ENCODE measurements at places on chromosomes 4 and X.

DNA sequence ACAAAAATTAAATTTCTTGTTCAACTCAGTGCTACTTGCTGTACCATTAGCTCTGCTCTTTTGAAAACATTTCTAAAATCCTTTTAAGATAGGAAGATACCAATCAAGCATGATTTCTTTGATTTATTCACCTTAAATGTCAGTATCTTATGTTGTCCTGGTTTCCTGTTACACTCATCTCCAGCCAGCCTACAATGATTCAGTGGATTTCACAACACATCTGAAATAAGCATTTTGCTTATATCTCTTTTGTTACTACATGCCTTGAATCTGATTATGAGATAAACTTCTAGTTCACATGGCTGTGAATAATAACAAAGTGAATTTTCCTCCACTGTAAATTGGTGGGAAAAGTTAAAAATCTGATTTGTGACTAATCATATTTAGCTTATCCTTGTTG is 112.5 kb upstream of the BMP3 start:
- no peak for DNase-seq

- DNase-seq, result no peak
Observed at GRCh38 chrX:45434231-45434630, 233.6 kb upstream of the DIPK2B start.

GRCh38 chr4:101708293-101709039 is 82.1 kb upstream of the BANK1 start:
- no peak for DNase-seq

- peak; percentile 78 for DNase-seq
Observed at GRCh38 chr4:77586951-77587383, 18.7 kb upstream of the CXCL13 start.

- no peak for DNase-seq
Observed at GRCh38 chrX:53087388-53087831, 5.2 kb downstream of the TSPYL2 start.

DNA sequence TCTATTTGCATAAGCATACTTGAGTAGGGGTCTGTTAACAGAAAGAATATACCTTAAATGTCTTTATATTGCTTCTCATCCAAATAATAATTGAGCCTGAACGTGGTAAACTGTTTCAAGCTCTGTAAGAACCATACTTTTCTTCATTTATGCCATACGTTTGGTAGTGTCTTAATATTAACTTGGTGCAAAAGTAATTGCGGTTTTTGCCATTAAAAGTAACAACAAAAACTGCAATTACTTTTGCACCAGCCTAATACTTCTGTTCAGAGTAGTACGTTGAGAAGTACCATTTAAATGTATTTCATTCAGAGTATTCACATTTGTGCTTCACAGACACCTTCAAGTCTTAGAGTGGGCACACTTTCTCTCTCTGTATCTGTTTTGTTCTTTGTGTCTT is 60.5 kb downstream of the DDIT4L start:
- no peak for DNase-seq

DNA sequence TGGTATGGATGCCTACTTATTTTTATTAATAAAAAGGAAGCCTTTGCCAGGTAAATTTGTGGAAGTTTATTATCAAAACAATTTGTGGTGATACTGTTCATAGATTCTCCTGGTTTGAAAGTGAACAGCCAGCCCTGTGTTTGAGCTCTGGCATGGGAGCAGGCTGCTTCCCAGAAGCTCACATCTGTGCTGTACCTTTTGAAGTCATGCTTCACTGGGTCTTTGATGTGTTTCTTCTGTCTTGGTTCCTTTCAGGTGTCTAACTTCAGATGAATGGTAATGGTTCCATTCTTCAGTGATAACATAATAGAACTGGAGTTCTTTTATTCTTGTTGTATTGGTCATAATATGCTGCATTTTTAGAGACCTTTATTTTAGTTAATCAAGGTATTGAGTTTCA is 85.5 kb downstream of the BMPR1B start:
- no peak for DNase-seq
